ENCODE measurements at places on chromosomes 12 and 14.
A peak's percentile ranks its signal among the peaks of the same experiment; 100 is the strongest.

DNA sequence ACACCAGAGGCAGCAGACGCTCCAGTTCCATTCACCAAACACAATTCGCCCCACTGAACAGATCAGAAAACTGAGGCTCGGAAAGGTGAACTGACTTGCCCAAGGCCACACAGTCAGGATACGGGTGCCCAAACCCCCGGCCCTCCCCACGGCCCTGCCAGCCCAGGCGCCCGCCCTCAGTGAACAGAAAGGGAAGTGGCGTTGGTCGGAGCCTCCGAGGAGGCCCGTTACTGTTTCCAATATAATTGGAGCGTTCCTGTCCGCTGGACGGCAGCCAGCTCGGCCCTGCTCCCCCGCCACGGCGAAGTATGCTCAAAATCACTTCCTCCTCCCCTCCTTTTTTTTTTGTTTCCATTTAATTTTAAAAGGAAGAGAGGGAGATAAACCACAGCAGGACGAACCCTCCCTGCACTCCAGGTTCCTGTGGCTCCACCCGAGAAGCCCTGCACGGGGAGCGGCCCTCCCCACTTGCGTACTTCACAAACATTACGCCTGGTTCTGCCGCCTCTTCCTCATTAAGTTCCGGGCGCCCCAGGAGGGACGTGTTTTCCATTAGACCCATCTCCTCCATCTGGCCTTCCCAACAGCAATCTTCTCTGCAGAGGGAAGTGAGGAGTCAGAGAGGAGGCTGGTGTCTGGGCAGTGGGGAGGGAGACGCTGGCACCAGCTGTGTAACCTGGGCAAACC, 61.1 kb downstream of the NCOR2 start:
- DNase-seq: no peak

DNA sequence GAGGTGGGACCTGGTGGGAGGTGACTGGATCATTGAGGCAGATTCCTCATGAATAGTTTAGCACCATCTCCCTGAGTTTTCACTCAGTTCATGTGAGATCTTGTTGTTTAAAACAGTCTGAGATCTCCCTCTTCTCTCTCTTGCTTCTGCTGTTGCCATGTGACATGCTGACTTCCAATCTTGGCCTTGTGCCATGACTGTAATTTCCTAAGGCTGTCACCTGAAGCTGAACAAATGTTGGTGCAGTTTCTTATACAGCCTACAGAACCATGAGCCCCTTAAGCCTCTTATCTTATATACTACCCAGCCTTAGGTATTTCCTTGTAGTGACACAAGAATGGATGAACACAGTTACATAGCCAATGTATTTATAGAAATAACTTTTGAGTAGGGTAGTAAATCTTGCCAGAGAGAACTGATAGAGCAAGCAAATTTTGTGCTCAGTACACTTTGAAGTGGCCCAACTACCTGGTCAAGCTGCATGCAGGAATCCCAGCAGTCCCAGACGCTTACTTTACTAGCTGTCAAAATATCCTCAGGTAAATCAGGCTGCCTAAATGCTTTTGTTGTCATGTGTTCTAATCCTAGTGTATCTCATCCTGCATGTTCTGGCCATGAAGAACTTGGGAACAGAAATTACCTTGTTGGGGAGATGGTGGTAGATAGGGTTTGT, 445.6 kb upstream of the MIS18BP1 start:
- DNase-seq: no peak

DNA sequence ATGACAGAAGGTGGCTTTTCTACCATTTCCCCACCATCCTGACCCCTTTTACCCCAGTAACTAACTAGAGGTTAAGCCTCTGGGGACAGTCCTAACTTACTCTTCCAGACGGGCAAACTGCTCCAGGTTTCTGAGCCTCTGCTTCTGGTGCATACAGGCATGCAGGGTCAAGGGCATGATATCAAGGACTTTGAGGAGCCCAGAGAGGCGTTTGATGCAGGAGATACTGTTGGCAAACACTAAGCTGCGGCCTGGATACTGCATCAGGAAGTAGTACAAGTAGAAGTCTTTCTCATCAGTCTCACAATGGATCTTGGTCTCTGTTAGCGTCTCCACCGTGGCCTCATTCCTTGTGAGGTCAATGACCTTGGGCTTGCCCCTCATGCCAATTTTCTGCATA, 21.0 kb downstream of the DDX24 start:
- no peak for DNase-seq

- no peak for DNase-seq
These were observed 135.0 kb upstream of the MYL2 start for GRCh38 chr12:111055181-111055880.

DNA sequence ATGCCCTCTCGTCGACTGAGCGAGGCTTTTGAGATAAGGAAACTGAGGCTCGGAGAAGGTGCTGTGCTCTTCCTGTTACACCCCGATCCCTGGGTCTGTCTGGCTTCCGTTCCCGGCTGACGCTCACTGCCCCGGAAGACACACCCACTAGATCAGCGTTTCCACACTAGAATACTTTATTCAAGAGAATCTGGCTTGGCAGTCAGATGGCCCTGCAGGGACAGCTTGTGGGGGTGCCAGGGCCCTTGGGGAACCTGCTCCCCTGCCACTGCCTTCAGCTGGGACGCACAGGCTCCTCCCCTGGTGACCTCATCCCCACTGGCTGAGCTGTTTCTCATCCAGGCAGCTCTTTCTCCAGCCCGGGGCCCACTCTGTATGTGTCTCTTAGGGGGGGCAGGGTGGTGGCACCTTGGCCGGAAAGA, 13.7 kb downstream of the PGF start:
- peak; percentile 73 for DNase-seq

DNA sequence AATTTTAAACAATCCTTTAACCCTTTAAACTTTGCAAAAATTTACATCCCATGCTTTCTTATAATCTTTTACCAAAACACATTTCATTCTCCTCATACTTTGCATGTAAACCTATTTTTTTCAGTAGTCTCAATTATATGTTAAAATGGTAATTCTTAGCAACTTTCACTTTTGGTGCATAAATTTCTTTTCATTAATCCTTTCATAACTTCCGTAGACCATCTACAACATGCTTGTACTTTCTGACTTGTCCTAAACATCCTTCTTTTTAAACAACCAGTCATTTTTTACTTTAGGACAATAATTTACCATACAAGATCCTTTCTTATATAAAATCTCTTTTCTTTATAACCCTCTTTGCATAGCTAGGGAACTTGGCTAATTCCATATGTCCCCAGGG, 19.5 kb downstream of the CCDC91 start:
- no peak for DNase-seq

- peak; percentile 58 for DNase-seq
These were observed at the start of gene P2RX7 for GRCh38 chr12:121132601-121133481. P2RX7 (plus strand) TSS chr12:121132876; CDS start chr12:121132971, 95 bp downstream.

- DNase-seq: no peak
These were observed 11.7 kb downstream of the KLRD1 start for GRCh38 chr12:10319388-10319787.

- DNase-seq: no peak
These were observed 2.8 kb upstream of the CNIH1 start for GRCh38 chr14:54443981-54444380.

GRCh38 chr12:124993626-124994436, at the start of gene BRI3BP:
BRI3BP (plus strand) TSS chr12:124993645; CDS start chr12:124993791, 146 bp downstream.
- peak; percentile 49 for DNase-seq

- no peak for DNase-seq
These were observed 281.1 kb downstream of the AACS start for GRCh38 chr12:125346362-125346761.

- no peak for DNase-seq
These were observed 39.9 kb downstream of the DNAI7 start for GRCh38 chr12:25155022-25155576.

- DNase-seq: peak; percentile 13
These were observed 11.3 kb upstream of the SCFD1 start for GRCh38 chr14:30610787-30611343.

DNA sequence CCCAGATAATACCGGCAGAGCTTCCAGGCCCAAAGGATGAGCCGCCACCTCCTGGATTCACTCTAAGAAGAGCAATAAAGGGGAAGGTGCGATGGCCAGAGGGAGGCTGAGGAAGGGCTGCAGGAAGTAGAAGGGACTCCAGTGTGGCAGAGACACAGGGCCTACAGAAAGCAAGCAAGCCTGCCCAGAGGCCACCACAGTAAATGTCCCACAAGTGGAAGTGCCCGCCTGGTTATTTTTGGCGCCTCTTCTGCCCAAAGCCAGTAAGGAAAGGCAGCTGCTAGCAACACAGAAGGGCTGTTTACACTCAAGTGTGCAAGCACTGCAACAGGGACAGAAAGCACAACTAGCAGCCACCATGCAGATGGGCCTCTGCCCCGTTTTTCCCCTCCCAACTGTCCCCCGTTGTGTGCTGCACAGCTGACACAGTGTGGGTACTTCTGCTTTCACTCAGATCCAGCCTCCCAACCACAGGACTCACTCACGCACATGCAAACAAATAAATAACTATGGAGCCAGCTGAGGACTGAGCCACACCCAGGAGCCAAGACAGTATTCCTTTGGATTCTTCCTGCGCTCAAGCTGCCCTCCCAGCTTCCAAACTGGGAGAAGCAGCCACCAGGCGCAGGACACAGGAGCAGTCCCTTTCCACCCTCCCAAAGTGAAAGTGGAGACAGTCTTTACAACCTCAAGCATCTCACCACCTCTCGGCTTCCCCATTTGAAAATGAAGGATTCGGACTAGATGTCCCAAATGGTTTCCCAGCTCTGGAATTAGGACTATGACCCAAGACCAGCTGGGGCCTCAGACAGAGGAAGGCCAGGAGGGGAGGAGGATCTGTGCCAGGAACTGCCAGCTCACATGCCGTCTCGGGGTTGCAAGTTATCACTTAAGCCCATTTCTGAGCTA, 40.0 kb upstream of the PNMA1 start:
- DNase-seq: peak; percentile 71

- DNase-seq: no peak
These were observed 525.4 kb downstream of the GALC start for GRCh38 chr14:87467578-87467977.

- DNase-seq: no peak
These were observed 7.7 kb downstream of the CAPS2 start for GRCh38 chr12:75322464-75322863.

DNA sequence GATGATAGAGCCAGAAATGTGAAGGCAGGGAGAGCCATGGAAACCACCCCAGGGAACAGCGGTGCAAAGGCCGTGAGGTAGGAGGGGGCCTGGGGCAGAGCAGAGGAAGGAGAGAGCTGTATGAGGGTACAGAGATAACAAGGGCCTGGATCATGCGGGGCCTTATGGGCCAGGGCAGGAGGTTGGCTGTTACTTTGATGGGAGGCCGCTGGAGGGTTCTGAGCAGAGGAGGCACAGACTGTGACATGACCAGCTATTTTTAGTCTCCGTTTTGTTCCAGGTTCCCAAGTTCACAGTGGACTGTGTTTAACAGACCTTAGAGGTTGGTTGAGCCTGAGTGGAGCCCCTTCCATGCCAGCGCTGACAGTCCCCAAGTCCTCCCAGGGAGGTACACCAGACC, 118.6 kb downstream of the GCH1 start:
- DNase-seq: no peak

DNA sequence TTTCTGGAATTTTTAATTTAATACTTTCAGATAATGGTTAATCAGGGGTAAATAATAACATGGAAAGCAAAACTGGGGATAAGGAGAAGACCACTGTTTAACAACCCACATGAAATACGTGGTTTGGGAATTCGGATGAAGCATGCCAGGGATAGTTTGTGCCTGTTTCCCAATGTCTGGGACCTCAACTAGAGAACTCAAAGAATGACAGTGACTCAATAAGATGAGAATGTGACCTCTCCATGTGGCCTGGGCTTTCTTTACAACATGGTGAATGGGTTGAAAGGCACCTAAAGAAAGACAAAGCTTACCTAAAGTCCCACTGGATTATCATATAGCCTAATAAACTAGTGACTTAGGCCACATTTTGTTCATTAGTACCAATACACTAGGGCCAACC, 460.3 kb upstream of the LRFN5 start:
- no peak for DNase-seq

Measured in activated CD4-positive, alpha-beta T cell treated with anti-CD3 and anti-CD28 coated beads, Interleukin-2, amount 50 U/mL, for 48 hours (primary cell).